ENCODE measurements at places on chromosomes 5 and 9.

DNA sequence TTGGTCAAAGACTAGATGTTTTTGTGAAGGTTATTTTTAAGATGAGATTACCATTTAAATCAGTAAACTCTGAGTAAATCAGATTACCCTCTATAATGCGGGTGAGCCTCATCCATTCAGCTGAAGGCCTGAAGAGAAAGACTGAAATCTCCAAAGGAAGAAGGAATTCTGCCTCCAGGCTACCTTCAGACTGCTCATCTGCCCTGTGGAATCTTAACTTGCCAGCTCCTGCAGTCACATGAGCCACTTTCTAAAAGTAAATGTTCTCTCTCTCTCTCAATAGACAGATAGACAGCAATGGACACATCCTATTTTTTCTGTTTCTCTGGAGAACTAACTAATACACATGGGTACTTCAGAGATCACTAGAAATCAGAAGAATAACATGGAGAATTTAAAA is 182.8 kb downstream of the CFAP90 start:
- no peak for DNase-seq

GRCh38 chr9:109875495-109876129 is 95.6 kb downstream of the PALM2AKAP2 start:
- no peak for DNase-seq

- no peak for DNase-seq
Observed at GRCh38 chr9:115395511-115396021, 277.6 kb upstream of the TNC start.

GRCh38 chr5:128395073-128395472 is 143.0 kb downstream of the FBN2 start:
- no peak for DNase-seq

DNA sequence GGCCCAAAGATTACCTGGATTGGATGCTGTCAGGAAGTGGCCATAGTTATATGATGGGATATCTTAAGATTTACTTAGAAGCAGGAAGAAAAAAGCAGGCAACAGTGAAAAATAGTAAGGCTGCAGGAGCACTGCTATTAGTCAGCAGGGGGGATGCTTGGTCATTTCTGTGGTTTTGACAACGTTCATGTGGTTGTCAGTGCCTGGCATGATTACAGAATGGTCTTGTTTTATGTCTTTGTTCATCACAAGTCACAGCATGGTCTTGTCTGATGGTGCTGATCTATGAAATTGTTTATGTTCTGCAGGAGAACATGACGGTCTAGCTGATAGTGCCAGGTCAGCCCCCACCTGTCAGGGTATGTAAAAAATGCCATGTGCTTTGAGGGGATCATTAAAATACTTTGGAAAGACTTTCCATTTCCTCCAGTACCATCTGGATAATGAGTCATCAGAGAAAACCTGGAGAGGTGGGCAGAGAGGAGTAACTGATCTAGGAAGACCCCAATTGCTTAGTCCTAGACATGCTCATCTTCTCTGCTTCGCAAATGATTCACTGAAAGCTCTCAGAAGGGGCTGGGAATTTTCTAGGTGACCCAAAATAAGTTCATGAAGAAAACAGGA is 48.5 kb downstream of the PLGRKT start:
- no peak for DNase-seq

DNA sequence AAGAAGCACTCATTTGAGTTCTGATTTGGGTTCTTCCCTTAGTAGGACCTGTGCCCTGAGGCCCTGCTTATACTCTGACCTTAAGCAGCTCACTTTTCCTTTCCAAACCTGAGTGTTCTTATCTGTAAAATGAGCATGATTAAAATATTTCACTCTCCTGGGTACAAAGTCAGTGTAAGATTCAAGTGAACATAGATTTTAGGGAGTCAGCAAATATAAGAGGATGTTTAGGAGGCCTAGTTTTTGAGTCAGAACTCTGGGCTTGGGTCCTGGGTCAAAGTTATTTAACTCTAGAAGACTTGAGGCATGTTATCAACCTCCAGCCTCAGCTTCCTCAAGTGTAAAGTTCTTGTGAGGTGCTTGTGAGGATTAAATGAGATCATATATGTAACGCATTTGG is 8.7 kb upstream of the SPARC start:
- DNase-seq: no peak

- no peak for DNase-seq
Observed at GRCh38 chr5:14193496-14193895, 50.4 kb downstream of the TRIO start.

DNA sequence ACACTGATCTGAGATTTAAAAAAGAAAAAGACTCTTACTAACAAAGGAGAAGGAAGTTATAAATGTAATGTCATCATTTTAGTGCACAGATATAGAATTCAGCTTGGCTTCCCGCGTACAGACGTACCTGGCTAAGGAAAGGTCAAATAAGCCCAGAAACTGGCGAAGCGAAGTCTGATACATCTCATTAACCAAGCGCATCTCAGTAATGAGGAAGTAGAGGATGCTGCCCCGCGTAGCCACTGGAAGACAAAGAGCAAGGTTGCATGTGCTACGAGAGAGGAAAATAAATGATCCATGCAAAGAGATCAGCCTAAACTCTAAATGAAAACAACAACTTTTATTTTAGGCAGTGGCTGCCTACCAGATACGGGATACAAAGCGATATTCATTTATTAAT is 208.8 kb downstream of the DNAH5 start:
- no peak for DNase-seq

DNA sequence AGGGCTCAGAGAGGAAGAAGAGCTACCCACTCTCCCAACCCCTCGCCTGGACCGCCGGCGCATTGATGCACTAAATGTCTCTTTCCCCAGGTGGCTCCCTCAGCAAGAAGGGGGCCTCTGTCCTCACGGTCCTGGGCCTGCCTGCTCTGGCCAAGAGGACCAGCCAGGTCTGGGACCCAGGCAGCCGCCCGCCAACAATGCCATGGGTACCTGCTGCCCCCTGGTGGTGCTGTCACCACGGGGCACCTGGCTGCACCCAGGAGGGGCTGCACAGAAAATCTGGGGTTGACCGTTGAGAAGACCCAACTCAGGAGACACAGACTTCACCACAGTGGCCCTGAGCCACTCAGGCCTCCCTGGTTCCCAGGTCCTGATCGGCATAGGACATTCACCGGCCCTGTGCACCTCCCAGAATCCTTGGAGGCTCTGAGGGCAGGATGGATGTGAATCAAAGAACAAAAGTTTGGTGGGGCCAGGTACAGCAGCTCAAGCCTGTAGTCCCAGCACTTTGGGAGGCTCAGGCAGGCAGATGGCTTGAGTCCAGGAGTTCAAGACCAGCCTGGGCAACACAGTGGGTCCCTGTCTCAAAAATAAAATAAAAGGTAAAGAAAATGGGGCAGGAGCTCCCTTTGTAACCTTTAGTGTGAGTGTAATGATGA is 2.4 kb upstream of the VAV2 start:
- peak; percentile 42 for DNase-seq

DNA sequence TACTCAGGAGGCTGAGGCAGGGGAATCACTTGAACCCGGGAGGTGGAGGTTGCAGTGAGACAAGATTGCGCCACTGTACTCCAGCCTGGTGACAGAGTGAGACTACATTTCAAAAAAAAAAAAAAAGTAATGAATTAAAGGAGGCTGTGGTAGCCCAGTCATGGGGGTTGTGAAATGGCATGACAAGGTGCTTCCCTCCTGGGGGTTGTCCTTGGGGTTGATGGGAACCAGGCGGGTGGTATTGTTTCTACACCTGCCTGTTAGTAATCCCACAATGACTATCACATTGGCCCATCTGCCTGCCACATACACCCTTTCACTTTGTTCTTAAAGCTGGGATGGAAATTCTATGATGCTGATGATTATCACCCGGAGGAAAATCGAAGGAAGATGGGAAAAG is 5.6 kb downstream of the IDNK start:
- DNase-seq: no peak

DNA sequence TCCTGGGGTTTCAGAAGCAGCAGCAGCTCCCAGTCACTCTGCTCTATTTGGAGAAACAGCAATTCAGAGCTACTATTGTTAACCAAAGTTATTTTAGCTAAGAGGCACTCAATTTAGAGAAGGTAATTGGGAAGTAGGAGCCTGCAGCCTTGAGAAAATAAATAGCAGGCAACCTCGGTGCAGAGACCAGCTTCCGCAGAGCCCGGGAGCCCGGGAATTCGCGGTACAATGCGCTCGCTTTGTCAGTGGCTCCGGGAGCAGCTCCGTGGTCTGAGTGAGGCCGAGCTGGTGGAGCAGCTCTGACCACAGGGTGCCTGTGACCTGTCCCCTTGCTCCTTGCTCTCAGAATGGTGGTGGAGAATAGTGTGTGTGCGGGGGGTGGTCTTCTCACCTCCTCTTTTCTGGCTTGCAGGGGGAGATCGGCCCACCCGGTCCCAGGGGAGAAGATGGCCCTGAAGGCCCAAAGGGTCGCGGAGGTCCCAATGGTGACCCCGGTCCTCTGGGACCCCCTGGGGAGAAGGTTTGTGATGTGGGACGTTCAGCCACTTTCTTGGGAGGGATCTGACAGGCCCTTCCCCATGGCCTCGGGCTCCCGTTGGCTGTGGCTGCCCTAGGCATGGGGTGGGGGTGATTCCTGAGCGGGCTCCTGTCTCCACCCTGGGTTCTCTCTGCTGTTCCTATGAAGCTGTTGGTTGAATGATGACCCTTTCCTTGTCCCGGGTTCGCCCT is 95.9 kb upstream of the FCN2 start:
- no peak for DNase-seq

GRCh38 chr5:59682542-59682941 is 211.0 kb downstream of the PDE4D start:
- DNase-seq: no peak

DNA sequence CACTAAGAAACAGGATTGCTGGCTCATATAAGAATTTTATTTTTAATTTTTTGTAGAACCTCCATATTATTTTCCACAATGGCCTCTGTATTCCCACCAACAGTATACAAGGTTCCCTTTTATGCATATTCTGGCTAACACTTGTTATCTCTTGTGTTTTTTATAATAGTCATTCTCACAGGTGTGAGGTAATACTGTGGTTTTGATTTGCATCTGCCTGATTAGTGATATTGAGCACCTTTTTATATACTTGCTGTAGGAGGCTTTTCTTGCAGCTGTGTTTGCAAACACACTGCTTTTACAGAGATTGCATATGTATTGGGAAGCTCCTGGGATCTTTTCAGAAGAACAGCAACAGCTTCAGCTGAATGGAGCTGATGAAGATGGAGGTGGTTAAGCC is 164.8 kb downstream of the DEPDC1B start:
- no peak for DNase-seq

- no peak for DNase-seq
Observed at GRCh38 chr9:128045831-128046230, 21.3 kb downstream of the NAIF1 start.

- no peak for DNase-seq
Observed at GRCh38 chr9:72333709-72334108, 31.3 kb downstream of the ZFAND5 start.

DNA sequence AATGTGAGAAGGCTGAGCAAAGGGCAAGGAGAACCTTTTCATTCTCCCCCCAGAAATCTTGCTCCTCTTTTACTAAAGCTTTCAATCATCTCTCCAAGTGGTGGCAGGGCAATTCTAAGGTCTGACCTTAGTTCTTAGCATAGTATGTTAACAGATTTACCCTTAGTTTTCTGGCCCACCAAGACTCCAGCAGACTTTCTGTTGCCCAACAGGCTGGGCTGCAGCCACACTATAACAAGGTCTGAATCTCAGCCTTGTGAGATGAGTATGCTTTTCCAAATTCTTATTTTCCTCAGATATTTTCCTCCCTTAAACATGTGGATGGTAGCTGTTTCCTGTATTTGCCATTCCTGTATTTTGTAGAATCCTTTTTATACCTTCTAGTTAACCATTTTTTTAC is 69.5 kb downstream of the NIPBL start:
- DNase-seq: no peak

- DNase-seq: no peak
Observed at GRCh38 chr9:89739511-89739910, 134.7 kb downstream of the GADD45G start.

DNA sequence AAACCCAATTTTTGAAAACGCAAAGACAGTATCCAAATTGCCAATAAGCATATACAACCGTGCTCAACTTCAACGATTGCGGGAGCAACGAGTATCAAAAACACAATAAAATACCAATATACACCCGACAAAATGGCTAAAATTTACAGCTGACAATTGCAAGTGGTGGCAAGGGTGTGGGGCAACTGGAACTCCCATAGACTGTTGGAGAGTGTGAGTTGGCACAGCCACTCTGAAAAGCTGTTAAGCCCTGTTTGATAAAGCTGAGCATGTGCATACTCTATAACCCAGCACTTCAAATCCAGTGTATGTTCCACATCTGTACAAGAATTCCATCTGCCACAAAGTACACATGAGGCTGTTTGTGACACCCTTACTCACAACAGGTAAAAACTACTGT is 20.3 kb upstream of the NKD2 start:
- DNase-seq: no peak

GRCh38 chr5:78405829-78406750 is 45.7 kb downstream of the SCAMP1 start:
- DNase-seq: no peak

DNA sequence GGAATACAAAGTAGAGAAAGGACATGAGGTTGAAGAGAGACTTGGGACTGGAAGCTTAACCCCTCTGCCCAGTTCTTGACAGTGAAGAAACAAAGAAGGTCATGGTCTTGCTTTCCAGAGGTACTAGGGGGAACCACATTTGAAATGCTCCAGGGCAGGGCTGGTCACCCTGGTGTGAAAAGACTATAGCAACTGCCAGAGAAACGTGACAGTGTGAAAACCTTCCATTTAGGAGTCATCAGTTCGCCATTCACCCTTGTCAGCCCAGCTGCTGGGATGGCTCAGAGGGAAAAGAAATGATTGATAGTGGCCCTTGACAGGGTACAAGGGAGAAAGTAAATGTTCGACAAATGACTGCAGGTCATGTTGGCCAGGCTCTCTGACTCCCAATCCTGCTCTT is 56.7 kb downstream of the MAT2B start:
- DNase-seq: no peak

- no peak for DNase-seq
Observed at GRCh38 chr5:39671561-39671961, 246.8 kb upstream of the DAB2 start.

Data from activated naive CD8-positive, alpha-beta T cell treated with anti-CD3 and anti-CD28 coated beads, Interleukin-2, amount 50 U/mL, for 16 hours (primary cell).